D721Med (cell line): ENCODE measurements at places on chromosomes 1 and 21.

DNA sequence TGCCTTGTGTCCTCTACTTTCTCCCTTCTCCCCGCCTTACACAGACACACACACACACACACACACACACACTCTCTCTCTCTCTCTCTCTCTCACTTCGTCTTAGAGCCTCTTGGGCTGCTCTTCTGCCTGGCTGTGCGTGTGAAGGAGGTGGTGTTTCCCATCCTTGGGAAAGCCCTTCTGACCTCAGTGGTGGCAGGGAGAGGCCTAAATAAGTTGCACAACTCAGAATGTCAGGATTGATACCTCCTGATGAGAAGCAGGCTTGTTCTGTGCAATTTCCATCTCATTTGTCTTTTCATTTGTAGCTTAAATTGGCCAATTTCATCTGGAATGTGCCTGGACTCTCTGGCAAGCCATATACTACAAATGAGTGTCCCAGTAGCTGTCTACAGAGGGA lies 25.0 kb downstream of the LRRN2 start:
- DNase-seq, result no peak

- no peak for DNase-seq
These were observed 64.9 kb downstream of the RGS13 start for GRCh38 chr1:192700834-192701271.

GRCh38 chr1:112395256-112395820 lies 676 bp upstream of the CTTNBP2NL start:
- no peak for DNase-seq

DNA sequence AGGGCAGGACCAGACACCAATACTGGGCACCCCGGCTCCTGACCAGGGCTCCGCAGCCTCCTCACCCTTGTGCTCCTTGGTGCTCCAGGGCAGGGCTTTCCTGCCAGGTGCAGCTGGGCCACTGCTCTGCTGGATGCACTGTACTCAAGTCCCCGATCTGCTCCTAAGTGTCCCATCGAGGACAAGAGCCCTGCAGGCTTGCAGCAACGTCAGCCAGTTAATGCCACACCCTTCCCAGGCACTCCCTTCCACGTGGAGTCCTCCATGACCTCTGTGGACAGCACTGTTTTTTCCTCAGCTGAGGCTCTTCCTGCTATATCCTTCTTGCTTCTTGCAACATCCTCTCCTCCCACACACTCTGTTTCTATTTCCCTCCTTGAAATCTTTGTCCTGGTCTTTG lies 94.0 kb upstream of the NGF start:
- no peak for DNase-seq

GRCh38 chr1:93603601-93604000 lies 78.0 kb downstream of the BCAR3 start:
- no peak for DNase-seq

- DNase-seq, result no peak
These were observed 5.4 kb upstream of the PRDM16 start for GRCh38 chr1:3063379-3064295.
